ENCODE measurements at places on chromosomes 7 and 10.

DNA sequence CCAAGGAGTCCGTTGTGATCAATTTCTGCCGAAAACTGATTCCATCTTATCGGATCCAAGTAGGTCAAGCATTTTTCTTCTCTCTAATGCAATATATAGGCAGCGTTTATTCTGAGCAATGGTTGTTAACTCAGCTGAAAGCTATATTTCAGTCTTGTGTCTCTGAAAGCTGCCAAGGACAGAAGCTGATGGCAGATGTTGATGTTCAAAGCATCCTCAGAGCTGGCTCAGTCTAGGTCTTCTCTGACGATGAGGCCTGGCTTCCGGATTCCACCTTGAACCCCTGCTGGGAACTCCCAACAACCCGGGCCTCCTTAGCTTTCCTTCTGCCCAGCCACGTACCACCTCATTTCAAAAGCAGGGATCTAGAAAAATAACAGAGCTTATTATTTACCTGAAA lies 863.6 kb downstream of the NRG3 start:
- DNase-seq: no peak

DNA sequence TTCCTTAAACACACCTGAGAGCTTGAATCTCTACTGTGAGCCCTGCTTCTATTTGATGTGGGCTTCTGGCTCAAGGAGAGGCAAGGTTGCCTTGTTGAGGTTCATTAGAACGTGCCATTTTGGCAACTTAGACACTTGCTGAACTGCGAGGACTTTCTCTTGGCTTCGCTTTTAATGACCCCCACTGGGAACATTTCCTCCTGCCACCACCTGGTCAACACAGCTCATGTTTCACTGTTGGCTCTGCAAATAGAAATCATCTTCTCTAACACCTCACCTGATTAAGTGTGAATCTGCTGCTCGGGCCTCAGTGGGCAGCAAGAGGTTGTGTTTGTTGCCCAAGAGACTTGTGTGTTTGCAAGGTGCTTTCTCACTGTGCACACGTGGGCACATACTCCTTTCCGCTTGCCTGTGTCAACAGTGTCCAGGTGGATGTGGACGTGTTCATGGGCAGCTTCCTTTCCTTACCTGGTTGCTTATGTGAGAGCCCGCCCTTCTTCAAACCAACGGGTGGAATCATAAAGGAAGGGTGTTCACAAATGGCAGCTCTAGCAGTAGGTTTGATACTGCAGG lies 147.0 kb downstream of the NRP1 start:
- no peak for DNase-seq

- no peak for DNase-seq
Observed at GRCh38 chr10:66929375-66929774, 3.5 kb downstream of the LRRTM3 start.

GRCh38 chr10:5343979-5344378 lies 20.8 kb upstream of the UCN3 start:
- DNase-seq: no peak

DNA sequence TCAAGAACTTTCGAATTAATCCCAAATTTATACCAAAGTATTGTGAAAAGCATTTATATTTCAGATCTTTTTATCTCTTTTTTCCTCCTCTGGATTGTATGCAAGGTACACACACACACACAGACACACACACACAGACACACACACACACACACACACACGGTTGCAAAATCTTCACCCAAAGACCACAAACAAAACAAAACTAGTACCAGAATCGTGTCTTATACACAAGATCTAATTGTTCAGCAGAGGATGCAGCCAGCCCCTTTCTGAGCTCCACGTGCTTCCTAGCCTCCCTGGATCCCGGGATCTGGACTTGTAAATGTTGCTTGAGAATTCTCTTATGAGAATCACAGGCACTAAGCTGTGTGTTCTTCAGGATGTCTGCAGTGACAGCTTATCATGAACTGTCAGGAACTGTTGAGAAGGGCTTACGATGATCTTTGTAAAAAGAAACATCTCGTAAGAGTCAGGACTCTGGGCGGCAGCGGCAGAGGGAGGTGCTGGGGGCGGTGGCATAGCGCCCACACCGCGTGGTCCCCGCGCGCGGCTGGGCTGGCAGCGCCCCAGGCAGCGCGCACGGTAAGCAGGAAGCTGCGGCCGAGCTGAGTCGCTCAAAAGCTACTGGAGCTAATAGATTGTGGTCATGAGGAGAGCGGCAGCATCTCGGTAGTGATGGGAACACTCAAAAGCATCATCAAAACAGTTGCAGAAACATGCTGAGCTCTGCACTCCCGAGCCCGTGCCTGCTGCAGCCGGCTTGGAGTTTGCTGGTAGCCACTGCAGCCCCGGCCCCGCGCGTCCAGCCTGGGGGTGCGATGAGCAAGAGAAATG lies 277.6 kb downstream of the GATA3 start:
- peak; percentile 80 for DNase-seq

DNA sequence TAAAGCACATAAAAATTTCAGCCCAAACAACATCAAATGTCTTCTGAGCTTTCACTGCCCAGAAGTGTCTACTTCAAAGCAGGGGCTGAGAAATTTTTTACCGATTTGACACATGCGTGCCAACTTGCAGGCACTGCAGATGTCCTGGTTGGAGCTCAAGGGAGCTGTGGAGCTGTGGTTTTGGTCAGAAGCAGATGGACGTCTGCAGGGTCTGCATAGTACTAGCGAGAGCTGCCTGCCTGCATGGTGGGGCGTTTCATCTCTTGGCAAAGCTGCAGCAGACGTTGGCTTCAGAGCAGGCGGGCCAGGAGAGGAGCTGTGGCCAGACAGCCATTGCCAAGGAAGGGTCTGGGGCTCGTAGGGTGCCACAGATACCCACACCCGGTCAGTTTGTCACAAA lies 296.7 kb downstream of the GLRX3 start:
- DNase-seq: no peak

DNA sequence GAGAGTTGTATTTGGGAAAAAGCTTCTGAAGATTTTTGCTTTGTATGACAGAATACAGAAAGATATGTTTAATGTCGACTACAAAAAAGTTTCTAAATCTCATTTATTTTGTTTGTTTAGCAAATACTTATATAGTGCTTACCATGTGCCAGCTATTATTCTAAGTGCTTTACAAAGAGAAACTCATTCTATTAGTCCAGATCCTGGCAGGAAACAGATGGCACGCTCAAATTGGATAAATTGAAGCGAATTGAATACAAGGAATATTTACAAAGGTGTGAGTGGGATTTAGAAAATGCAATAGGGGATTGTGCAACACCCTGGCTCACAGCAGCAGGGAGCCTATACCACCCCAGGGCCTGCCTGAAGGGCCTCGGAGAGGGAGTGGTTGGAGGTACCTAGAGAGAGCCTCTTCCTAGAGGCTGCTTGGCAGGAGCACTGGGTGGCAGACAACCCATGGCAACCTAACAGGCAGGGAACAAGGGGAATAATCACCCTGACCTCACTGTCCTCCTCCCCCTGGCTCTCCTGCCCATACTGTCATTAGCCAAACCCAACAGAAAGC lies 27.6 kb upstream of the FAM204A start:
- no peak for DNase-seq

GRCh38 chr10:93629647-93630305 lies 17.4 kb downstream of the PDE6C start:
- DNase-seq: no peak
